Transverse colon (tissue), 4 donors: ENCODE measurements at places on chromosomes 12 and 14. TPM values are rescaled to one million over a fixed set of nuclear protein-coding genes. Genes with fewer than 3 reads are reported as not detected.

GRCh38 chr12:82407481-82407880, 49.2 kb downstream of the METTL25 start:
- no peak for DNase-seq

GDF3 gene
- not detected for total RNA-seq

EML5 gene
- 2.1 TPM for total RNA-seq

DNA sequence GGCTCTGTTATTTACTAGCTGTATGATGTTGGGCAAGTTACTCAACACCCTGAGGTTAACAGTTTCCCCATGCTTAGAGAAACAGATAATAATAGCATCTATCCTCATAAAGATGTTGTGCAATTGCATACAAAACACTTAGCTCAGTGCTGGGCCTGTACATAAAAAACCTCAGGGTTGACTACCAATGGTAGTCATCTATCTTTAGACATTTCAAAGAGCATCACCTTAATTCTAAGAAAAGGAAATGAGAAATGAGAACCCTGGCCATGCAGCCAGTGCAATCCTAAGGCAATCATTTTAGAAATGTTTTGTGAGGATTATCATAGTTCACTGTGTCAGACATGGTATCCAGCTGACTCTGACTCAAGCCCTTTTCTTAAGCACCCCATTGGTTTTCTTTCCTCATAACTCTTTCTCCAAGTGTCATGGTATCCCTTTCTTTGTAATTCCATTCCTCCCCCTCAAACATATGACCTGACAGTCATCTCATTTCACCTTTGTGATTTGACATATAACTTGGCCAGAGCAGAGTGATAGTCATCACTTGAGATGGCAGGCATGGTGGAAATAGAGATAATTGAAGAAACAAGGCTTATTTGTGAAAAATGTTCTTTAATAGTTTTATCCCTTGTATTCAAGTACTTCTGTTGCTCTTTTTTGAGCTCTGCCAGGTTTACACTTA, 29.5 kb upstream of the OSBPL8 start:
- DNase-seq = no peak

GRCh38 chr12:87054226-87054625, 798.0 kb upstream of the MGAT4C start:
- no peak for DNase-seq

KRT6C gene
- not detected for total RNA-seq

- DNase-seq = no peak
Measured at GRCh38 chr12:39892146-39892545, 213.7 kb downstream of the SLC2A13 start.

DNA sequence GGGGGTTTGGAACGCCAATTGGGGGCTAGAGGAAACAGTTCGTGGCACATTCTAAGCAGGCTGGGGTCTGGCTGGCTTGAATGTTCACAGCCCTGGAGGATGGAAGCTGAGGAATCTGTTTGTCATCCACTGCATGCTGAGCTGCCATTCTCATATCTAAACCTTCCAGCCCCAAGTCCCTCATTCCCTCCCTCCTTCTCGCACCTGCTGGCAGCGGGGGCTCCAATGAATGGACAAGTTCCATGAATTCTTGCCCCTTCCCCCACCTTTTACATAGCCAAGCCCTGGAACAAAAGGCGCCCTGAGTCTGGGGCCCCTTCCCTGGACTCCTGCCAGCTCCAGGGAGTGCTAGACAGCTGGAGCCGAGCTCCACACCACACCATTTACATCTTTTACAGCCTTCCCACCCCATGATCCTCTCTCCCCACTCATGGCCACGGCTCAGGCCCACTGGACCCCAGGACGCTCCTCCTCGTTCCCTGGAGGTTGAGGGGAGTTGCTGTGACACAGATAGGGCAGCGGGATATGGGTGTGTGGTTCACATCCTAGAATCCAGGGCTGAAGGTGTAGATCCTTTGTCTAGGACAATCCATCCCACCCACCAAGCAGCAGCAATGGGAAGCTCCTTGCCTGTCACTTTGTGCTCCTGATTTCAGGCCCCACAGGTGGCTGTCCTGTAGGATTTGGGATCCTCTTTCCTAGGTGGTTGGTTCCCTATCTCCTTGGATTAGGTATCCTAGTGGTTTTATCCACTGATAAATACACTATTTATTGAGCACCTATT, 21.7 kb upstream of the VRTN start:
- no peak for DNase-seq

CLEC14A gene
- total RNA-seq = 5.3 TPM

- DNase-seq = no peak
Measured at GRCh38 chr14:34078117-34078743, 127.4 kb upstream of the EGLN3 start.

GRCh38 chr14:59852350-59852749, 18.2 kb downstream of the RTN1 start:
- DNase-seq = no peak

DNA sequence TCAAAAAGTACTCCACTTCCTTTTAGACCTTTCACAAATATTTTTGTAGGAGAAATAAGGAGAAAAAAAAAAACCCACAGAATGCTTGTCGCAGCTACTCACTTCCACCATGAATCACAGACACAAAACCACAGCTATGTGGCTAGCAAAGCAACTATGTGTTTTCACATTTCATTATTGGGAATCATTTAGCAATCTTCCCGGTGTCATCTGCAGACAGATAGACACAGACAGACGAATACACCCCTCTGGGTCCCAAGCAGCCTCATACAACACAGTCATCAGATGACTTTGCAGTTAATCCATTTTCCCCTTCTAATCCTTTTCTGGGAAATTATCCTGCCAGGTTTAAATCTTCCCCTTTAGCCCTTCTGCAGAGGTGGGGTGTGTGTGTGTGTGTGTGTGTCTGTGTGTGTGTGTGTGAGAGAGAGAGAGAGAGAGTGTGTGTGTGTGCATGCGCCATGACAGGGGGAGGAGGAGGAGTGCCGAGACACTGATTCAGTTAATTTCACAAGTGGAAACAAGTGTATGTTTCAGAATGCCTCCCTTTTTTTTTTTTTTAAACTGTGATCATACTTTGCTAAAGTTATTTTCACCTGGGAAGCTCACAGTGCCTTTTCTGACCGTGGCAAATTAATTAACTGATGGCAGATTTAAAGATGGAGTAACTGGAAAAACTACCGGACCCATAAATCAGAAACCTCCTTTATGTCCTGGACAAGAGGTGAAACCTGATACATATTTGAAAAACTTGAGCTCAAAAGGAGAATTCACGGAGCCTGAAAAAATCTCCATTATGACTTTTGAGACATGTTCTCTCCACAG, 39.9 kb downstream of the LTBP2 start:
- DNase-seq = peak; percentile 21

TGM1 gene
- total RNA-seq = 1.4 TPM

GRCh38 chr14:39395555-39396254, 36.5 kb downstream of the FBXO33 start:
- DNase-seq = no peak

AJUBA gene
- 1.8 TPM for total RNA-seq

BLOC1S1 gene
- total RNA-seq = 494 TPM

DNA sequence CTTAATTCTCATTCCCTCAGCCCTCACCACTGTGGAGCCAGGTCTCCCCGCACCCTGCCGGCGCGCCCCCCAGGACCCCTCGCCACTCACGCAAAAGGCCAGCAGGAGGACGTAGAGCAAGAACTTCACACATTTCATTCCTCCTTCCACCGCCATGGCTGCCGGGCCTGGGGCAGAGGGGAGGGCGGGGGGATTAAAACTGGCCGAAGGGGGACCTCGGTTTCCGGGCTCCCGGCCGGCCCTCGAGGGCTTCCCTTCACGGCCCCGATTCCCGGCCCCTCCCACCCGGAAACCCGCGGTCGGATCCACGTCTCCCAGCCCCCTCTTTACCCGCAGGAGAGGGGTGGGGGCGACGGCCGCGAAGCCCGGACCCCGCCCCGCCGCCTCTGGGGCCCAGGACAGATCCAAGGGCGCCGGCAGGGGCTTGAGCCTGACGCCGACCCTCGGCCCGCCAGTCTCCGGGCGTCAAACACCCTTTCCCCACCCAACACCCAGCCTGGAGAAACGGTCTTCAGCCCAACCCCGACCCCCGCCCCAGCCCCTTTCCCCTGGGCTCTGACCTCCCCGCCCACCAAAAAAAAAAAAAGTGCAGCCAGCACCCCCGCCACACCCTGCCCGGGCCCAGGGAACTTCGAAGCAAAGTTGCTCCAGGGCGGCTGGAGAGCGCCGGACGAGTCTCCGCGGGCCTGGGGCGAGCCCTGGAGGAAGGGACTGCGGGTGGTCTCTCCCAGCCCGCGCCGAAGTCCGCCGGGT, 447 bp downstream of the CD63 start:
- peak; percentile 81 for DNase-seq

- no peak for DNase-seq
Measured at GRCh38 chr12:91591639-91591987, 409.0 kb upstream of the DCN start.

- DNase-seq = peak; percentile 64
Measured at GRCh38 chr12:4215229-4216186, 58.1 kb upstream of the CCND2 start.

OR4E2 gene
- not detected for total RNA-seq

DNA sequence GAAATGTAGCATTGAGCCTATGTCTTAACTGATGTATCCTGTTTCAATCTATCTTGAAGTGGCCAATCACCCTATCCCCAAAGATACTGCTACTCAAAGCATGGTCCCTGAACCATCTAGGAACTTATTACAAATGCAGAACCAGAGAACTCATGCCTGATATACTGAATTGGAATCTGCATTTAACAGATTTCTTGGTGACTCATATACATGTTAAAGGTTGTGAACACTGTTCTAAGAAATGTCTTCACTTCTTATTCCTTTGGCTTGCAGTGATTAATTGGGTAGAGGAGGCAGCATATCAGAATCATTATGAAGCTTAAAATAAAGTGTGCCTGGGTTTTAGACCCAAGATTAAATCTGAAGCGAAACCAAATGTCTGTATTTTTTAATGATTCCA, 795.6 kb downstream of the DIO2 start:
- no peak for DNase-seq

CLEC4C gene
- total RNA-seq = not detected

DNA sequence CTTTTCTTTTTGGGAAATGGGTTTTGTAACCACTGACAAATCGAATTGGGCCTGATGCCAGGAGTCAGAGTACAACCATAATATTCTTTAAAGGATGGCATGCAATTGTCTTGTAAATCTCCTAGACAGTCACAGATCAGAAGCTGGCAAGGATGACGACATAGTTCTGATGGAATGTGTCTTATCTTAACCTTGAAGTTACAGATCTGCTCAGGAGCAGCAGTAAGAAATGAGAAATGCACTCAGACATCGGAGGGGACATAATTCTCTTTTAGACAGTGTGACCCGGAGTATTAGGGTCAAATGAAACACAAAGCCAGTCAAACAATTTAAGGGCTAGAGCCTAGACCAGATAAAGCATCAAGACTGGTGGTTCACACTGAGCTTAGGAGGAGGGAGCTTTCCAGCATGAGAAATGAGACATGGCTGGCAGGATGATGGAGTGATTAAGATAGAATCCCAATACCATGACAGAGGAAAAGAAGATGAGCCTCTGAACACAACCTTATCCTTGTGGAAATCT, 17.5 kb downstream of the CBX5 start:
- no peak for DNase-seq

GRCh38 chr14:95679998-95680735, 6.1 kb upstream of the TCL1B start:
- no peak for DNase-seq

TAS2R7 gene
- total RNA-seq = not detected

CLEC6A gene
- not detected for total RNA-seq

CSRP2 gene
- 1.9 TPM for total RNA-seq

GRCh38 chr12:26823390-26823789, 9.6 kb downstream of the ITPR2 start:
- no peak for DNase-seq
